AG09319 (cell line): ENCODE measurements at places on chromosomes 7 and 10.

GRCh38 chr10:75428434-75429158 lies 2.8 kb upstream of the LRMDA start:
- no peak for DNase-seq

DNA sequence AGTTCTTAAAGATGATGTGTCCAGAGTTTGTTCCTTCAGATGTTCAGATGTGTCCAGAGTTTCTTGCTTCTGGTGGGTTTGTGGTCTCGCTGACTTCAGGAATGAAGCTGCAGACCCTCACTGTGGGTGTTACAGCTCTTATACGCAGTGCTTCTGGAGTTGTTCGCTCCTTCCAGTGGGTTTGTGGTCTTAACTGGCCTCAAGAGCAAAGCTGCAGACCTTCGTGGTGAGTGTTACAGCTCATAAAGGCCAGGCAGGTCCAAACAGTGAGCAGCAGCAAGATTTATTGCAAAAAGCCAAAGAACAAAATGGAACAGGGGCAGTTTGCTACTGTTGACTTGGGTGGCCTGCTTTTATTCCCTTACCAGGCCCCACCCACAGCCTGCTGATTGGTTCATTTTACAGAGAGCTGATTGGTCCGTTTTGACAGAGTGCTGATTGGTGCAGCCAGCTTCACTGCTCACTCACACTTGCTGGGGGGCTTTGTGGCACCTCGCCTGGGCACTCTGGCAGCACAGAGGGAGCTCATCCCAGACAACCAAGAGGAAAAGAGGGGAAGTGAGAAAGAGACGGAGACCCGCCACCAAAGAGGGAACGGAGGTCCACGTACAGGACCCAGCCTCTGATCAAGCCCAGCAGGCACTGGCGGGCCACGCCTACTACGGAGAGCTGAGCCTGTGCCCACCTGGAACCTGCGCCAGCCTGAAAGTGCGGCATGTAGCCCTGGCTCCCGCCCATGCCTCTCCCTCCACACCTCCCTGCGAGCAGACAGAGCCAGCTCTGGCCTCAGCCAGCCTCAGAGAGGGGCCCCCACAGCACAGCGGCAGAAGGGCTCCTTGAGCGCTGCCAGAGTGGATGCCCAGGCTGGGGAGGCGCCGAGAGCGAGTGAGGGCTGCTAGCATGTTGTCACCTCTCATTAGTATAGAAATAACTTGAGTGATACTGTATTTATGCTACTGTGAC lies 55.8 kb upstream of the SEMA3C start:
- DNase-seq: no peak

DNA sequence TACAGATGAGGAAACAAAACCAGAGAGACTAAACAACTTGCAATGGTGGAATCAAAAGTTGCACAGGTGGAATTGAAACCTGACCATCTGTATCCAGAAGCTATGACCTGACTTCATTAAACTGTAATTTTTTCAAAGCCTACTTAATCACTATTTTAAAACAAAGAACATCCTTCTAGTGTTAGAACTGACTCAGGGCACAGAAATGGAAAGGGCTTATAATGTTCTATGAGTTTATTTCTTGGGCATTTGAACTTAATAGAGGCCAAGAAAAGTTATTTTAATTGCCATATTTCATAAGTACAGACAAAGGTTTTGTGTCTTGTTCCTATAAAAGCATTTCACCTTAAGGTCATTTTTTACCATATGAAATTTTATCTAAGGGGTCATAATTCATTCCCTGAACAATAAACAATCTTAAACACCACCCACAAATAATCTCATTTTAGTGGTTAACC lies 8.8 kb downstream of the ITGB1 start:
- DNase-seq: no peak

DNA sequence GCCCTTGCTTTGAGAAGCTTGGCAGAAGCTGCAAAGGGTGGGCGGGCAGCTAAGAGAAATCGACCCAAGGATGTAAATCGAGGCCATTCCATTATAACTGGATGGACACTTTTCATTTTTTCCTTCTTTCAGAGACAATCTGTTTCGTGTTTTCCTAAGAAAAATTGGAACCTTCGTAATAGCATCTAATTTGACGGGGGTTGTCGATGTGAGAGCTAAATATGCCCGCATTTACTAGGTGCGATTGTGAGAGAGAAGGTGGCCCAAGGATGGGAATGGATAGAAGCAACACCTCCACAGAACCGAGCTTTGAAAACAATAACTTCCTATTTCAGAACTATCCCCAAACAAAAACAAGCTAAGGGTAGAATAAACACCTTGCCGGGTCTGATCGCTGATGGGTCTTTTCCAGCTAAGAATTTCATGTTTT lies 848 bp upstream of the HOXA4 start:
- DNase-seq: no peak

DNA sequence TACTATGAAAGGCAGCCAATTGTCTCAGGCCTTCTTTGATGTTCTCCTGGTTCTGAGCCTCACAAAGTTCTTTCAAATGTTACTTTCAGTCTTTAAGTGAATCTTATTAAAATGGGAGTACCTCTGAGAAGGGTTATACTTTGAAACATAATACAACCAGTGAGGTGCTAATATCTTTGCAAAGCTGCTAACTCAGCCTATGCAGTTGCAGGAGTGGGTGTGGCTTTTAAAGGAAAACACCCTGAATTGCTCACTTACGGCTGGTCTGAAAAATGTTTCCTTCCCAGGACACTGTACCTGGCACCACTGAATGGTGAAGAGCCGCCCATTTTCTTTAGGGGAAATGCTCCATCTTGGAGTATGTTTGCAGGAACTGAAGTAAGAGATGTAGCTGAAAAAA lies 130.9 kb downstream of the CHN2 start:
- no peak for DNase-seq

GRCh38 chr7:82257118-82257695 lies 186.4 kb downstream of the CACNA2D1 start:
- DNase-seq: no peak

- DNase-seq: no peak
Measured at GRCh38 chr10:7230951-7231350, 179.9 kb downstream of the SFMBT2 start.

DNA sequence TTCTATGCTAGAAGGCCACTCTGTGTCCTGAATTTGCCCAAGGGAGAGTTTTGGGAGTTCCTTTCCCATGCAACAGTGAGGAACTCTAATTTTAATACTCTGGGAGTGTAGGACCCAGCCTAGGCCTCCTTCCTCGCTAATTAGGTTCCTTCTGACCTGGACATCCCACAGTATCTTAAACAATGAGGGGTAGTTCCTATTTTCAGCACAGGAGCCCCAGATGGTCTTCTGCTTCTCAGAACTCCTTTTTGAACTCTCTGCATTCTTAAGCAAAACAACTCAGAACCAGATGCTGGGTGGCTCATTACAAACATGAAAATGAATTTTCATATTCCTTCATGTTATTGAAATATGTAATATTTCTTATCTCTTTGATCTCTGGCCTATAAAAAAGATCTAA lies 116.9 kb downstream of the LRMDA start:
- DNase-seq: no peak

- no peak for DNase-seq
Measured at GRCh38 chr7:157841773-157842370, 505.1 kb downstream of the DNAJB6 start.

- DNase-seq: no peak
Measured at GRCh38 chr7:49980465-49980864, 112.6 kb downstream of the ZPBP start.

GRCh38 chr10:100965820-100966219 lies 3.5 kb upstream of the SEMA4G start:
- no peak for DNase-seq

DNA sequence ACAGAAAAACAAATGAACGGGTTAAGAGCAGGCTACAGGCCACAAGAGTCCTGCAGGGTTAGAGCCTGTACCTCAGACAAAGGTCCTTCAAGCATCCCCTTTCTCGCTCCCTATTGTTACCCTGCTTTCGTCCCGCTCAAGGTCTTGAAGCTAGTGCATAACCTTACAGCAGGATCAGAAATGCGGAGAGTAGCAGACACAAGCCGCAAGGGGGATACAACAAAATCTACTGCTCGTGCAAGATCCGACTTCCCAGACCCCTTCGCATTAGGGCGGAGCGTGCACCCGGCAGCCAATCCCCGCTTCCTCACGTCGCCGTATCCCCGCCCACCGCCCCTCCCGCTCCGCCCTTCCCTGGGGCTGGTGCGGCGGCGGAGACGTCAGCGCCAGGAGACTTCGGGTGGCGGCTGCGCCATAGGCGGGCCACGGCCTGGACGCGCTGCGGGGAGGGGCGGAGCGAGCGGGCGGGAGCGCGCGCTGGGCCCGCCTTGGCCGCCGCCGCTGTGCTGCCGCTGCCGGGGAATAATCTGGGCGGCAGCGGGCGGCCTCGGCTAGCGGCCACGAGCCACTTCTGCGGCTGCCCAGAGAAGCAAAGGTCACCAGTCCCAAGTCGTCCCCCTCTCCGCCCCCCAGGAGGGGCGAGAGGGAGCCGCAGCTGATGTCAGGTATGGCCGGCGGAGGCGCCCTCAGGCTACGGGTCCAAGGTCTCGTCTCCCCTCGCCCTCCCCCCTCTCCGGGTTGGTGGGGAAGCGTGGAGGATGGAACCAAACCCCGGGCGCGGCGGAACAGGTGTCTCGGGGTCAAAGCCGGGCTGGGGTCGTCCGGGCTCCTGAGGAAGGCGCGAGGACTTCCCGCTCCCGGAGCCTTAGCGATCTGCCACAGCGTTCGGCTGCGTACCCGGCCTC lies at the start of gene C1GALT1:
Gene C1GALT1, plus strand, starts transcription at position 389 of the 905 bp plus-strand sequence. CDS start 51,776 bp downstream, outside the sequence.
- DNase-seq: peak; percentile 96

DNA sequence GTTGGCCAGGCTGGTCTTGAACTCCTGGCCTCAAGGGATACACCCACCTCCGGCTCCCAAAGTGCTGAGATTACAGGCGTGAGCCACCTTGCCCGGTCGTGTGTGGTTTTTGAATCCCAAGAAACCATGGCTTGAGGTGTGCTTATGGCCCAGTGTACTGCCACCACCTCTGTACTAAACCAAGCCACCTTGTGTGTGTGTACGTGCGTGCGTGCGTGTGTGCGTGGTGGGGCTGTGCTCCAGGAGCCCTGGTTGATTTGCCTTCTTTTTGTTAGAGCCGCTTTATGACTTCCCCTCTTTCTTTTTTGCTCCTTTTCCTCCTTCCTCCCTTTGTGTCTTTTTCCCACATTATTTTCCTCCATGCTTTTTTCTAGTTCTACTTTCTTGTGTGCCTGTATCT lies 121.4 kb downstream of the CAMK1D start:
- no peak for DNase-seq

GRCh38 chr7:64905133-64905532 lies 2.1 kb downstream of the ZNF273 start:
- no peak for DNase-seq

- no peak for DNase-seq
Measured at GRCh38 chr10:43997330-43997729, 348.6 kb upstream of the ZNF32 start.

DNA sequence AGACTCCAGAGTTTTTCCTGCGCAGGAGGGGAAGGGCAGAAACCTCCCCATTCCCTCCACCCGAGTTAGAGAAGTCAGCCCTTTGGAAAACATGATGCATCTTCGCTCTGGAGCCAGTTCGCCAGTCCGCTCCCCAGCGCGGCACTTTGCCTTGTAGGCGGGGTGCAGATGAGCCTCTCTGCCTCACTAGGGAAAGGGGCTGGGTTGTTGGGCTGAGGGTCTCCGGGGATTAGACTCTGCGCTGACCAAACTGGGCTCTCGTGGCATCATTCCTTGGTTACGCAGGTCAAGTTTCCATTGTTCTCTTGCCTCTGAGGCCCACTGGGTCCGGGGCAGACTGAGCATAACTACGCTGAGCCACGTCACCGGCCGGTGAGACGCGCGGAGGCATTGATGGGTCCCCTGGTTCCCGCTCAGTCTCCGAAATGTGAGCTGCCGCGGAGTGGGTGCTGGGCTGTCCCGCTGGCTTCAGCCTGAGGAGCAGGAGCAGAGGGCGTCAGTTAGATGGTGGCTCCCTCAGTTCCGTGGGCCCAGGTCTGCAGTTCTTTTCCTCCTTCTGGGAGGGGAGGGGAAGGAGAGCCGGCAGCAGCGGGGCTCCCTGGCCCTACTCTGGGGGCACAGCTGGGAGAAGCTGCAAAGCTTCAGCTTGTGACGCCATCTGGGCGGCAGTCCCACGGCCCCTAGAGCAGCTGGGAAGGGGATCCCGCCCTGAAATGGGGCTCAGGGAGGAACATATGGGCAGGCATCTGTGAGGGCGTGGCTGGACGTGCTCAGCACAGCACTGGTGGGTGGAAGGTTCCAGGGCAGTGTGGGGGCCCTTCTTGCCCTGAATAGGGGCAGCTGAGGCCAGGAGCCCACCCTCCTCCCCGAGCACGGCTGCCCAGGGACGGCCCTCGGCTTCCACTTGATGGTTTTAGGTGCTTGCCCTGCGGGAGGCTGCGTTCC lies 121.3 kb upstream of the BTBD16 start:
- no peak for DNase-seq

DNA sequence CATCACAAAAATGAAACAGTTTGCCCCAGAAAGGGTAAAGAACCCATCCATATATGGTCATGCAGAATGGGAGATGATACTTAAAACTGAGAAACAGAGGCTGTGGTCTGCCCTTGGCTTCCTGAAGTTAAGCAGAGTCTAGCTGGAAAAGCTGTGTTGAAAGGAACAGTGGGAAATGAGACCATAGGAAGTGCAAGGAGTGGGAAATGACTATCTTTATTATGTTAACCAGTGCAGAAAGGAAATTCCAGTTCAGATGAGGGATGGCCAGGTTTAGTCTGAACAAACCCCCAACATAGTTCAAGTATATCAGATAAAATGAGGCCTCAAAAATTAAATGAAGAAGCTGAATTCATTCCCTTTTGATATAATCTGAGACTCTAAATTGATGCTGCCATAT lies 112.2 kb upstream of the TARP start:
- DNase-seq: no peak

DNA sequence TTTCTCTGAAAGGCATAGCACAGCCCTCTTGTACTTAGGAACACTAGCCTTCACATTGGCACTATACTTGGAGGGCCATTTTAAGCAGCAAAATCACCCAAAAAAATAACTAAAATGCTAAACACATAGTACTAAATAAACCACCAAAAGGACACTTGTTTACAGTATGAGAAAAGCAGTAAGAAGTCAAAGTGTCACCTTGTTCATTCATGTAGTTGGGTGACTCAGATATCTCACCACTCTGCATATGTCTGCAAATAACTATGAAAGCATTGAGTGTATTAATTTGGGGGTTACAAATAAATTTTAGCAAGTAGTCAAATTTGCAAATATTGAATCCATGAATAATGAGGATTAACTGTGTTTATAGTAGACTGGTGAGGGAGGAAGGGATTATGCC lies 107.6 kb downstream of the ELAPOR2 start:
- DNase-seq: no peak

DNA sequence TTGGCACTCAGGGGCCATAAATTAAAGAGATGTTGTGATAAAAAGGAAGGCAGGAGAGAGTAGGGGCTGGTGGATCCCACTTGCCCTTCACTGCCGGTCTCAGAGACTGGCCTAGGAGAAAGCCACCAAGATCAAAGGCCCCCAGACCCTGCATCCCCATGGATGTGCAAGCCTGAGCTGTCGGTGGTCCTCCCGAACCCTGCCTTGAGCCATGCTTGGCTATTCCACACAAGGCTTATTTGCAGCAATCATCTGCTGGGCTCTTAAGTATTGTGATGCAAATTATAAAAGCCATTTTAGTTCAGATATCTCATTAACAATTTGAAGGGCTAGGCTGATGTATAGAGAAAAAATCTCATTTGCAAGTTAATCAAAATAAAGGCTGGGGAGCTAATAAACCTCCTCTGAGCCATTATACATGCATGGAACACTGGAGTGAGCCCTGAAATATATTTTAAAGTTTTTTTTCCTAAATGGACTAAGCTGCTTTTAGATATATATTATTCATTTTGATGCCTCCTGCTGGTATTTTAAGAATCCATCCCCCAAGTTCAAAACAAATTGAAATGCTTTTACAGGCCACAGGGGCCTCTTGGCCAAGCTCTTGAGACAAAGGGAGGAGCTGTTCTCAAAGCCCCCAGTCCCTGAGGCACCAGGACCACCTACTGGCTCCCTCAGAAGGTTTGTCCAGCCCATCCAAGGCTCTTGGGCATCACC lies 28.1 kb downstream of the OAT start:
- DNase-seq: no peak
